Pancreas (tissue), 10 donors: ENCODE measurements at places on chromosomes 3 and 15.

DNA sequence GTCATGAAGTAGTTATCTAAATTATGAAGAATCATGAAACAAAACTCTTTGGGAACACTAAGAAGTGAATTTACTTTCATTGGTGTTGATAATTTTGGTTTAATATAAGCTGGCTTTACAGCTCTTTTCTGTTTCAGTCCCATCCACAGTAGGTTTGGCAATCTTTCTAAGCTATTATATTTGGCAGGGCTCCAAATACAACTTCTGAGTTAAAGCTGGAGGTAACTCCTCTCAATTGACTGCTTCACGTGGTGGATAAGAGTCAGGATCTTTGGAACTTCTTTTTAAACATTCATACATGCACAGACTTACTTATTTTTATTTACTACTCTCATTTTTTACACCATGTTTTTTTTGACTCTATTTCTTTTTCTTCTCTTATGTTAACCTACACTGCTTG, 106.5 kb upstream of the EPHA3 start:
- H3K4me3 ChIP-seq = no peak overlapping the region
- no peaks in the 10 kb centered on the region for H3K27me3 ChIP-seq
- H3K36me3 ChIP-seq = no peaks in the 10 kb centered on the region
- no peak for DNase-seq

- H3K36me3 ChIP-seq = no peaks in the 10 kb centered on the region
- no peaks in the 10 kb centered on the region for H3K4me1 ChIP-seq
- no peak overlapping the region for H3K4me3 ChIP-seq
- DNase-seq = no peak
- H3K27me3 ChIP-seq = no peaks in the 10 kb centered on the region
Observed at GRCh38 chr15:63439536-63440264, 58.1 kb upstream of the CA12 start.

- no peaks in the 10 kb centered on the region for H3K4me1 ChIP-seq
- no peak for DNase-seq
- no peak overlapping the region for H3K4me3 ChIP-seq
- no peaks in the 10 kb centered on the region for H3K27me3 ChIP-seq
Observed at GRCh38 chr3:109178708-109179107, 42.2 kb downstream of the C3orf85 start.

GRCh38 chr3:144553301-144553700, 581.7 kb downstream of the DIPK2A start:
- H3K4me1 ChIP-seq = no peaks in the 10 kb centered on the region
- no peak overlapping the region for H3K27ac ChIP-seq
- no peaks in the 10 kb centered on the region for H3K36me3 ChIP-seq
- H3K4me3 ChIP-seq = no peak overlapping the region

DNA sequence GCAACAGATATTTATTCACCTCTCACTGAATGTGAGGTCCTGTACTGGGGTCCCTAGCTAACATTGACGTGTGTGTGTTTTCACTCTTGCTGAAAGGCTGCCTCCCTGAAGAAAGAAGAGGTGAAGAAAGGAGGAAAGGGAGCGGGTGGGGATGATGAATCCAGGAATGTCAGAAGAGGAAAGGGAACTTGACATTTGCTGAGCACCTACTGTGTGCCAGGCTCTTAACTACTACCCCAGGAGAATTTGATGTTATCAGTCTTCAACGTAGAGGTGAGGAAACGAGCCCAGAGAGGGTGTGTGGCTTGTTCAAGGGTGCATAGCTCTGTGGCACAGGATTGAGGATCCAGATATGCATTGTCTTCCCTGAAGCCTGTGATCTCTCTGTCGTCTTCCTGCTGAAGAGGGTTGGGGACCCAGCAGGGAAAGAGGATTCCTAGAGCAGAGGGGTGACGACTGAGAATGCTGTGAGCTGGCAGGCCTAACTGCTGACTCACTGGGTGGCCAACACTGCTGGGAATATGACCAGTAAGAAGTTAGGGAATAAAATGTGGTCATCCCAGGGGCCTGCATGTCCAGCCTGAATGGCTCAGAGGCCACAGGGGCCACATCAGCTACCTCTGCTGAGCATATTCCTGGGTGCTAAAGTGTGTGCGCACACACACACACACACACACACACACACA, 6.6 kb upstream of the ATP2B2 start:
- no peak for DNase-seq
- H3K4me1 ChIP-seq = no peaks in the 10 kb centered on the region
- H3K27ac ChIP-seq = no peak overlapping the region
- no peaks in the 10 kb centered on the region for H3K27me3 ChIP-seq
- H3K4me3 ChIP-seq = no peak overlapping the region

- H3K27ac ChIP-seq = peak overlapping the region; percentile 96
- DNase-seq = peak; percentile 85
- H3K4me3 ChIP-seq = peak overlapping the region; percentile 70
- H3K27me3 ChIP-seq = no peaks in the 10 kb centered on the region
- peaks cover 17% of the 10 kb centered on the region for H3K4me1 ChIP-seq
Observed at GRCh38 chr3:188153437-188154013, 432 bp upstream of the LPP start.

DNA sequence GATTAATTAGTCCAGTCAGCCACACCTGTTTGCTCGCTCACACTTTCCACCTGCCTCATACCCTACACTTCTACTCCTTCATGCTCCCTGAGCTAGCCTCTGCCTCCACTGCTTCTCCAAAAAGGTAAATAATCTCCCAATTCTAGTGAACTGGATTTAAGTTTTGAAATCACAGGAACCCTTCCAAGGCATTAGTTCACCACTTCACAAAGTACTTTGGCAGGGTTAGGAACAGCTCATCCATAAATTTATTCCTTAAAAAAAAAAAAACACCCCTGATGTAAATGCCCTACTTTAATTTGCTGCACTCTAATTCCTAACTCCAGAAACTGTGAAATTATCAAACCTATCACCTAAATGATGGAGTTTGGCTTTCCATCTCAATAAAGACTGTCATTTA, 58.3 kb downstream of the GADL1 start:
- no peaks in the 10 kb centered on the region for H3K36me3 ChIP-seq
- no peaks in the 10 kb centered on the region for H3K4me1 ChIP-seq
- H3K4me3 ChIP-seq = no peak overlapping the region

- H3K4me3 ChIP-seq = peak within 1 kb of the TSS; percentile 6
- no peaks in the 10 kb centered on the region for H3K36me3 ChIP-seq
- H3K4me1 ChIP-seq = peaks cover 4% of the 10 kb centered on the region
- DNase-seq = no peak
Observed at GRCh38 chr15:65304381-65305149, at the start of gene RNU5B-1. RNU5B-1 (plus strand) TSS chr15:65304677.
